Skin of body (tissue), 3 donors: ENCODE measurements at places on chromosomes 3 and 15. TPM values are rescaled to one million over a fixed set of nuclear protein-coding genes. Genes with fewer than 3 reads are reported as not detected.

Gene NDN
- 61.5 TPM for total RNA-seq

Gene HGD
- not detected for total RNA-seq

Gene ADGRG7
- 0.10 TPM for total RNA-seq

Gene CPEB1
- 2.7 TPM for total RNA-seq

DNA sequence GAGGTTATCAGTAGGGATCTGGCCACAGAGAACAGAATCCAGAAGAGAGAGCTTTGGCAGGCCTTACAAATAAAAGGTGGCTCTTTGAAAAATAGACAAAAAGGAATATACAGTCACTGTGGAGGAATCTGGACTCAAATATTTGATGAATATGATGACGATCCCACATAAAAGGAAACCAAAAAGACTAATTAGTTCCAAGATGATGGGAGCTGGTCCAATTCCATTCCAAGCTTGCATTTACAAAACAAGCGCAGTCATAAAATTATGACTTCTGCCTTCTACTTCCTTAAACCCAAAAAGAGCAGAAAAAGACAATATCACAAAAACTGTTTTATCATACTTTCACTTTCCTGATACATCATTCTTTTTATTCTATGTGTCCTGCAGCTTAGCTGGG, 285.8 kb downstream of the DIPK2A start:
- DNase-seq: no peak

GRCh38 chr3:73073091-73073707, 11.7 kb downstream of the EBLN2 start:
- DNase-seq: no peak

DNA sequence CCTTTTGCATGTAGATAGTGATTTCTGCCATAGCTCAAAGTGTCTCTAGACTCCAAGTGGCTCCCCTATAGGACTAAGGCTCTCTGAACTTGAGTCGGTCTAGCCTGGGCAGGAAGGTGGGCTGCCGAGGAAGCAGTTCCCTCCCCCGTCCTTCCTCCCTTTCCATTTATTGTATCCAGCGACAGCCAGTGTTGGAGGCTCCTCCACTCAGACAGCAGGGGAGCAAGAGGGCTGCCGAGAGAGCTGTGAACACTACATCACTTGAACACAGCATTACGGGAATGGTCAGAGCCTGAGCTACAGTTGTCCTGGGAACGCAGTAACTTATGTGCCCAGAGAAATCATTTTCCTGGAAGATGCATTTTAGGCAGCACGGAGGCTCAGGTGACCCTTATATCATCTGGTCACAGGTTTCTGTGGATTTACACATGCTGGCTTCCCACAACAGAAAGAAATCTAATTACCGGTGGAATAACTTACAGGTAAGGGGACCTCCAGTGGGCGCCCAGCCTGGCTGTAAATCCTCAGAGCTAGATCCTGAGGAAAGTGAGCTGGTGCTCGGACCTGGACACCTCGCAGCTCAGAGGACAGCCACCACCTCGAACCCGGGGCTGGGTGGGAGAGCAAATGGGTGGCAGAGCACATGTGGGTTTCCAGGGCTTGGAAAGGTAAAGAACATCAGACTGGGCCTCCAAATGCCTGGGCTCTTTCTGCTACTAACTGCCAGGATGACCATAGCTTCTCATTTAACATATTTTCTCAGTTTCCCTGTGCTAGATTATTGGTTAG, 197.1 kb downstream of the UACA start:
- DNase-seq: no peak

- peak; percentile 88 for DNase-seq
Observed at GRCh38 chr3:6079561-6080179, 781.2 kb upstream of the GRM7 start.

- DNase-seq: no peak
Observed at GRCh38 chr3:153003441-153003840, 158.6 kb upstream of the RAP2B start.

DNA sequence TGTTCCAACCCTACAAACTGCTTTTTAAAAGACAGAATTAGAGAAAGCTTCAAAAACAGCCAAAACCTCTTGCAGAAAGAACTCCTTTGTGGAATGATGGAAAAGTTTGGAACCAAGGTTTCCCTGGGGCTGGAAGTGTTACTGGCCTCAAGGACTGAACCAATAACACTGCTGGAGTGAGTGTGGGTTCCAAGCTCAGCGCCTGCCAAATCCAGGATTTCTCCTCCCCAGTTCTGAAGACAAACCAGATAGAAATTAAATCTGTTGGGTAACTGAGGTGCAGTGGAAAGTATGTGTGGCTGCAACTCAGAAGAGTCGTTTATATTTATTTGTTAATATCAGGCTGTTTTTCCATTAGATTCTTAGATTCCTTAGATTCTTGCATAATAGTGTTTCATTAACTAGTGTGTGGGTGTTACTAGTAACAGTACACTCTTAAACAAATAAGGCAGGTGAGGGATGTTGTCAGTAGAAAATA, 66.5 kb upstream of the FNDC3B start:
- peak; percentile 86 for DNase-seq

GRCh38 chr3:15426579-15427118, 695 bp downstream of the METTL6 start:
- DNase-seq: no peak

- no peak for DNase-seq
Observed at GRCh38 chr3:188006726-188007393, 147.1 kb upstream of the LPP start.

- DNase-seq: no peak
Observed at GRCh38 chr15:81540909-81541308, 166.9 kb upstream of the TMC3 start.

DNA sequence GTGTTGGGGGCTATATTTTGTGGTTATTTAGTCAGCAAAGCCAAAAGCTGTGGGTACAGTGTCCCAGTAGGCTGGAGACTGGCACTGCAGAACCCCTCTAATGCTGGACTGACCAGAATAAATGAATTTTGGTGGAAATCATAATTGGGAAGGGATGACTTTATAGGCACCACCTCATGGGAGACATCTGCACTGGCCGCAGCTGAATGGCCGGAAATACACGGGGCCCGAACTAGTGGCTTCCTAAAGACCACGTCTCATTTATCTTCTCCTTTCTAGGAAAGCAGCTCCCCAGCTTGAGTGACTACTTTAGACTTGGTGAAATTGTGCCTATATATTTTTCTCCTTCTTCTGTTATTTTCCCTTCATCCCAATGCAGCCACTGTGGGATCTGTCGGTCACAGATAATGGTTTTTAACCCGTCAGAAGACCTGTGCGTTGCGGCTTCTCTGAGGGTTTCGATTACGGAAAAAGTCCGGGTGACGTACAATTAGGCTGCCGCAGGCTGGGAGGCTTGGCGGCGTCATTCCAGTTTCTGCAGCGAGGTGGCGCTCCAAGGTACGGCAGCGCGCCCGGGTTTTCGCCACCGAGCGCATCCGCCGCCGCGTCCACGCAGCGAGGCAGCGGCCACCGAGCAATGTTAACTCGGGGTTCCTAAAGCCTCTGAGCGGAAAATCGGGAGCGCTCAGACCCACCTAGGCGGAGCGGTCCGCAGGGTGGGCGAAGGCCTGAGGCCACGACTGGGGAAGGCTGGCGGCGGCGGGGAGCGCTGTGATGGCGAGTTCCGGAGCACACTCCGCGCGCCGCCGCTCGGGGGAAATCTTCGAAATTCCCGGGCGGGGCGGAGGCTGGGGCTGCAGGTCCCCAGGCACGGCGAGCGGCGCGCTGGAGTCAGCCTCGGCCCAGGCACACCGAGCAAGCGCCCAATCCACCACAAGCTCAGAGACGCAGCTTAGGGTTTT, 26.3 kb downstream of the NR2F2 start:
- DNase-seq: peak; percentile 67

DNA sequence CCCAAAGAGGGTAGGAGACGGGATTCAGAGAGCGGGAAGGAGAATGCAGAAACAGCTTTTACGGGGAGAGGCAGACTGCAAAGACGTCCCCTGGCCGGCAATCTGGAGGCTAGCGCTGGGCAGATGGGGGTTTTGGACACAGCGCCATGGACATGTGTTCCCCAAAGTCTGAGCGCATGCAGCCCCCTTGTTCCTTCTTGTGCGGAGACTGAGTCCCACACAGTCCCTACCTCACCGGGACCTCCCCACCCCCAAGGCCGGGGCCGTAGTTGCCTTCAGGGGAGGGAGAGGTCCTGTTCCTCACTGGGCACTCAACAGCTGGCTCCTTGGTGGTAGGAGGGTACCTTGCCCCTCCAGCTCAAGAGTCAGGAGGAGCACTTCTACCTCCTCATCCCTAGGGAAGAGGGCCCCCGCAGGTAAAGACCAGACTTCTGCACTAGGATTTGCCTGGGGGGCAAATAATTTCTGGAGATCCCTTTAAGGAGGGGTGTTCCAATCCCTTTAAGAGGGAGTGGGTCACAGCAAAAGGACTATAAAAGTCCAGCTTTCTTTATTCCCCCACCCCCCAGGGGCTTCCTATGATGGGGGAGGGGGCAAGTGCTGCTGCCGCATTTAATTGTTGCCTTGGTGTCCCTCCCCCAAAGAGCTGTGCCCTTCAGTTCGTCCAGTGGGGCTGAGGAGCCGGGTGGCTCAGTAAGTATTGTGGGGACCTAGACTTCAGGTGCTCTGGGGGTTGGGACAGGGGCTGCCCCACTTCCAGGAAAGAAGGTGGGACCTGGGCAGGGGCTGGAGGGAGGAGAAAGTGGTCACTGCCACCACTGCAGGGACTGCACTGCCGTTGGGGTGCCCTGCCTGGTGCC, 3.6 kb upstream of the BAHD1 start:
- DNase-seq: no peak
